ENCODE measurements at places on chromosomes 3 and 15. TPM values are rescaled to one million over a fixed set of nuclear protein-coding genes. Genes with fewer than 3 reads are reported as not detected.

DNA sequence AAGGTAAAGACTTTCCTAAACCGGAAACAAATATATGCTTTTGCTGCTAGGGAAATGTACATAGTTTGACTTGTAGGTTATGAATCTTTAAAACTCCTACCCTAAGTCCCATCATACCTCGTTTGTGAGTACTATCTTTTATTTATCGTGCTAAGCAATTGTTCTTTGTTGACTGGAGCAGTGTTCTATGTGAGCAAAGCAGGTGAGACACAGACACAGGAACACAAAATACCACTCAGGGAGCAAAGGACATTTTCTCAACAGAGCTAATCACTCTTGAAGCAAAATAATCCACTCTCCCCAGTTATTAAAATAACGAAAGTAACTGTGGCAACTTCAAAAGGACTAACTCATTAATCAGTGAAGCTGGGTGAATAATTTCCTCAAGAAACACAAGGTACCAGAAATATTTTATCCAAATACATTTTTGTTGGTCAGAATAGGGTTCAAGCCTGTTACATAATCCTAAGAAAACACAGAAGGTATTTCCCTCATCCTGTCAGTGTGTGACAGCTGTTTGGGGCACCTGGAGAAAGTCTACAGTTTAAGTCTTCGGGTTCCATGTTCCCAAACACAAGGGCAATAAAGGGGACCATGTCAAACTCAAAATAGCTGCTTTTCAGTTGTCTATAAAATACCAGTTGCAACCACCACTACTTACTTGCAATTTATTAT, 407.7 kb downstream of the FOXP1 start:
- H3K4me1 ChIP-seq: peaks cover 4% of the 10 kb centered on the region
- no peak overlapping the region for H3K4me3 ChIP-seq
- no peak overlapping the region for H3K27ac ChIP-seq
- no peak for DNase-seq
- H3K27me3 ChIP-seq: no peaks in the 10 kb centered on the region
- H3K36me3 ChIP-seq: peaks cover 36% of the 10 kb centered on the region

GRCh38 chr3:141360888-141361598, 7.3 kb upstream of the ZBTB38 start:
- no peaks in the 10 kb centered on the region for H3K36me3 ChIP-seq
- peaks cover 12% of the 10 kb centered on the region for H3K4me1 ChIP-seq
- H3K27me3 ChIP-seq: no peaks in the 10 kb centered on the region
- peak; percentile 60 for DNase-seq

GRCh38 chr3:143896486-143896885, 48.2 kb upstream of the SLC9A9 start:
- H3K4me3 ChIP-seq: no peak overlapping the region
- no peaks in the 10 kb centered on the region for H3K4me1 ChIP-seq
- no peak for DNase-seq
- H3K27me3 ChIP-seq: peaks cover 6% of the 10 kb centered on the region

DNA sequence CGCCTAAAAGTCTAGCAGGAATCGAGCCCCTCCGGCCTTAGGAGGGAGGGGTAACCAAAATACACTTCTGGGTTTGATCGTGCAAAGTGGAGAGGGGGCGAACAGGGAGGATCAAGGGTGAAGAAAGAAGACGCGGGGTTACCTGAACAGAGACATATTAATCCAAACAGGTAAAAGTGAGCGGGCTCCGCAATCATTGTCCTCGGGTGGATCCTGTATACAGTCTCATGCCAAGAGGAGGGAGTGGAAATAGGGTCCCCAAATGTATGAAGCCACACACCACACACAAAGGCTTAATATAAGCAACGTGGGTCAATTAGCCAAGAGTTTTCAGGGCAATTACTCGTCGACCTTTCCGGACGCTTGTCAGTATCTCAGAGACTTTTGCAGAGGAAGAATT, 749.5 kb downstream of the ROBO1 start:
- no peak overlapping the region for H3K4me3 ChIP-seq
- H3K27me3 ChIP-seq: no peaks in the 10 kb centered on the region
- H3K36me3 ChIP-seq: no peaks in the 10 kb centered on the region
- no peak overlapping the region for H3K27ac ChIP-seq

DNA sequence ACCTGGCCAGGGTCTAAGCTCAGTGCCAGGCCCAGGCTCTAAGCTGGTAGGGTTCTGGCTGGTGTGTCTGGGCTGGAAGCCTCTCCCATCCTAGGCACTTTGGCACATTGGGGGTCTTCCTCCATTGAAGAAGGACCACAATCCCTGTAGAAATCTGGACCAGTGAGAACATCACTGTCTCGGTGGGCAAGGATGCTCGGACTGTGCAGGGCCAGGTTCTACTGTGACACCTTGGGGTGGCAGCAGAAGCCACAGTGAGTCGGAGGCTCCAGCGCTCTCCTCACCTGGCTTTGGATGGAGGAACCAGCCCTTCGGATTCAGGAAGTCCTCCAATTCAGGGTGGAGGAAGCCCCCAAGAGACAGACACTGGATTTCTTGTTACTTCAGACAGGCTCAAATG, 17.5 kb upstream of the HCN4 start:
- no peak for DNase-seq
- no peaks in the 10 kb centered on the region for H3K4me1 ChIP-seq
- no peaks in the 10 kb centered on the region for H3K36me3 ChIP-seq
- no peaks in the 10 kb centered on the region for H3K27me3 ChIP-seq
- H3K4me3 ChIP-seq: no peak overlapping the region

GRCh38 chr3:50536471-50537180, 30.9 kb downstream of the C3orf18 start:
- no peaks in the 10 kb centered on the region for H3K4me1 ChIP-seq
- DNase-seq: no peak
- H3K4me3 ChIP-seq: no peak overlapping the region
- H3K27ac ChIP-seq: no peak overlapping the region
- no peaks in the 10 kb centered on the region for H3K27me3 ChIP-seq

DNA sequence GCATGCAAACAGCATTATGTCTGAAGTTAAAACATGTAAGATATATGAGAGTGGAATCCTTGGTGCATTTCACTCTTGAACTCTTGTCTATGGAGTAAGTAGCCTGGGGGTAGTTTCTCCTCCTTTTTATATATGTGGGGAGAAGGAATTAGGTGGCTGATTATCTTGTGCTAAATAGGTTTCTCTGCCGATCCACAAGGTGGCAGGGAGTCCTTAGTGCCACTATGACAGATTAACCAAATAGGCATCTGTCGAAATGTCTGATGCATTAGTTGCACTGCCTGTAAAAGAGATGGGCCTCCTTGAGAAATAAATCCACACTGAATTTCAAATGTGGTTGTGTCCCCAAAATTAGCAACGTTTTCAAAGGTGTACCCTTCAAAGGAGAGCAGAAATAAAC, 170.1 kb downstream of the CNTN4 start:
- H3K4me1 ChIP-seq: no peaks in the 10 kb centered on the region
- no peaks in the 10 kb centered on the region for H3K36me3 ChIP-seq
- no peak overlapping the region for H3K27ac ChIP-seq
- H3K27me3 ChIP-seq: no peaks in the 10 kb centered on the region
- no peak for DNase-seq
- H3K4me3 ChIP-seq: no peak overlapping the region

- H3K27ac ChIP-seq: no peak overlapping the region
- DNase-seq: no peak
- H3K36me3 ChIP-seq: no peaks in the 10 kb centered on the region
- H3K4me3 ChIP-seq: no peak overlapping the region
- no peaks in the 10 kb centered on the region for H3K4me1 ChIP-seq
- H3K27me3 ChIP-seq: peaks cover 3% of the 10 kb centered on the region
Measured at GRCh38 chr3:106371221-106371970, 502.6 kb upstream of the CBLB start.

- peaks cover 6% of the 10 kb centered on the region for H3K27me3 ChIP-seq
- no peak for DNase-seq
- no peaks in the 10 kb centered on the region for H3K36me3 ChIP-seq
- H3K27ac ChIP-seq: no peak overlapping the region
- H3K4me1 ChIP-seq: no peaks in the 10 kb centered on the region
- H3K4me3 ChIP-seq: no peak overlapping the region
Measured at GRCh38 chr3:14780927-14781507, 37.7 kb upstream of the FGD5 start.

DNA sequence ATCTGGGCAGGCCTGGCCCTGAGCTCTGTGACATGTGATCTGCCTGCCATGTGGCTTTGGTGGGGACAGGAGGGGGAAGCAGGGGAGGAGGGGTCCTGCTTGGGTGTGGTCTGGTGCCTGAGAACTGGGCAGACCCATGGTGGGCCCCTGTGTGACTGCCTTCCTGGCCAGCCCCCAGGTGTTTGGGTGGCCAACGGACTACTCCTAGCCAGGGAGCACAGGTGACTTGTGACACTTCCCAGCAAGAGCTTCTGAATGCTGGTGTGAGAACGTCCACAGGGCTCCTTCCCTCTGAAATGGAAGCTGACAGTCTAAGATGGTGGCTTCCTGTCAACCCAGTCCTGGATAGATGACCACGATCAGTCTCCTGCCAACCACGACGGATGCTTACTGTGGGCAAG, 136.1 kb upstream of the MEF2A start:
- H3K27ac ChIP-seq: no peak overlapping the region
- H3K27me3 ChIP-seq: no peaks in the 10 kb centered on the region
- no peak overlapping the region for H3K4me3 ChIP-seq

- H3K4me3 ChIP-seq: no peak overlapping the region
- no peak for DNase-seq
Measured at GRCh38 chr3:140308535-140308934, 369.3 kb upstream of the TRIM42 start.

GRCh38 chr3:13549623-13550422, 898 bp downstream of the FBLN2 start:
- no peak overlapping the region for H3K4me3 ChIP-seq
- no peak overlapping the region for H3K27ac ChIP-seq
- peaks cover 2% of the 10 kb centered on the region for H3K27me3 ChIP-seq
- peaks cover 1% of the 10 kb centered on the region for H3K4me1 ChIP-seq
- no peaks in the 10 kb centered on the region for H3K36me3 ChIP-seq

DNA sequence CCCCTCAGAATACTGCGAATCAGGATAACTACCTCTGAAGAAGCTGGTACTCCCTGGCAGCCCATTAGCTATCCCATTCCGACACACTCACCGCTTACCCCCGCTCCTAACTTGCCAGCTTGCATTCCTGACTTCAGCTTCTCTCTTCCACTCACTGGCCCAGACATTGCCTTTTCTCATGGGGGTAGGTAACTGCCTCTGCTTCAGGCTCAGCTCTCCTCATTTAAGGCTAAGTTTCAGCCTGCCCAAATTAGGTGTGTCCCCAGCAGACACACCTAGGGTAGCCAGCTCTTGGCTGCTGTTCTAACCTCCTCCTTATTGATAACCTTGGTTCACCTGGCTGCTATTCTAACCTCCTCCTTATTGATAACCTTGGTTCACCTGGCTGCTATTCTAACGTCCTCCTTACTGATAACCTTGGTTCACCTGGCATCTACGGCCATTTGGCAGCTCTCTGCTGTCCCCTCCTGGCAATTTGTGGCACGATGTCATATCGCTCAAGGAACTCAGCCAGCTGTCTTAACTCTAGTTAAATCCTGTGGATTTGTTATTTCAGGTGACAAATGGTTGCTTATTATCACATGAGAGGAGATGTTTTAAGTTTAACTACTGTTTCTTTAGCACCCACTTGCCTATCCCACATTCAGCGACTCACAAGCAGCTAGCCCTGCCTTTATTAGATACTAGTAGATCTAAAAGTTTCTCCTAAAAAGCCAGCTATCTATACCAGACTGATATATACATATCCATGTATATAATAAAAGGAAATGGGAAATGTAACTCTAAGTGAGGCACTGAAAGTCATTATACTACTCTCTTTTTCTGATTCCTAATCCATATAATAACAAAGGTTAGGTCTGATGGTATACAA, 106.5 kb upstream of the ACP3 start:
- H3K4me1 ChIP-seq: no peaks in the 10 kb centered on the region
- H3K27ac ChIP-seq: no peak overlapping the region
- no peaks in the 10 kb centered on the region for H3K36me3 ChIP-seq
- peak; percentile 30 for DNase-seq
- no peak overlapping the region for H3K4me3 ChIP-seq

GRCh38 chr3:61961900-61962299, 400.5 kb downstream of the PTPRG start:
- H3K4me3 ChIP-seq: no peak overlapping the region
- DNase-seq: no peak

- peaks cover 12% of the 10 kb centered on the region for H3K4me1 ChIP-seq
- H3K27ac ChIP-seq: no peak overlapping the region
- H3K27me3 ChIP-seq: no peaks in the 10 kb centered on the region
- no peak overlapping the region for H3K4me3 ChIP-seq
- peaks cover 22% of the 10 kb centered on the region for H3K36me3 ChIP-seq
Measured at GRCh38 chr3:28326458-28326926, 22.0 kb upstream of the ZCWPW2 start.

DNA sequence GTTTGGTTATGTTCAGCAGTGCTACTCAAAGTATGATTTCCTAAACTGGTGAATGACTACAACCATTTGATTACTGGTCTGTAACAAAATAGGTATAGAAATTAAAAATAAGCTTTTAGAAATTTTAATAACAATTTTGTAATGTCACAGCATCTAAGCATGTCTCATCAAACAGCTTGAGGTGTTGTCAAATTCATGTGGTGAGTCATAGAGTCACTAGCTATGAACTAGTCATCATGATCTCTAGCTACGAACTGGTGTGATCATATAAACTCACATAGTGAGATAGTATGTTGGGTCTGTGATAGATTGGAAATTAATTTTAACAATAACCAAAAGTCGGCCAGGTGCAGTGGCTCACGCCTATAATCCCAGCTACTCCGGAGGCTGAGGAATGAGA, 213.9 kb upstream of the RBMS3 start:
- no peak for DNase-seq
- H3K27ac ChIP-seq: no peak overlapping the region
- H3K4me1 ChIP-seq: no peaks in the 10 kb centered on the region
- no peak overlapping the region for H3K4me3 ChIP-seq
- H3K27me3 ChIP-seq: no peaks in the 10 kb centered on the region

GRCh38 chr3:98885851-98886250, 15.6 kb downstream of the DCBLD2 start:
- peaks cover 1% of the 10 kb centered on the region for H3K27me3 ChIP-seq
- no peaks in the 10 kb centered on the region for H3K36me3 ChIP-seq
- H3K27ac ChIP-seq: no peak overlapping the region
- no peak for DNase-seq
- H3K4me3 ChIP-seq: no peak overlapping the region

FBXW12 gene
- total RNA-seq: not detected

IL5RA gene
- total RNA-seq: 3.7 TPM

HYAL3 gene
- total RNA-seq: 2.4 TPM

EXD1 gene
- total RNA-seq: not detected

ADGRG7 gene
- total RNA-seq: not detected

RTP1 gene
- not detected for total RNA-seq

TERC gene
- 2.9 TPM for total RNA-seq

WHAMM gene
- total RNA-seq: 66.4 TPM

MAP6D1 gene
- total RNA-seq: 1.9 TPM

COL6A6 gene
- not detected for total RNA-seq

Data from CD4-positive, CD25-positive, alpha-beta regulatory T cell (primary cell).